ENCODE measurements at places on chromosomes 2 and 18.

DNA sequence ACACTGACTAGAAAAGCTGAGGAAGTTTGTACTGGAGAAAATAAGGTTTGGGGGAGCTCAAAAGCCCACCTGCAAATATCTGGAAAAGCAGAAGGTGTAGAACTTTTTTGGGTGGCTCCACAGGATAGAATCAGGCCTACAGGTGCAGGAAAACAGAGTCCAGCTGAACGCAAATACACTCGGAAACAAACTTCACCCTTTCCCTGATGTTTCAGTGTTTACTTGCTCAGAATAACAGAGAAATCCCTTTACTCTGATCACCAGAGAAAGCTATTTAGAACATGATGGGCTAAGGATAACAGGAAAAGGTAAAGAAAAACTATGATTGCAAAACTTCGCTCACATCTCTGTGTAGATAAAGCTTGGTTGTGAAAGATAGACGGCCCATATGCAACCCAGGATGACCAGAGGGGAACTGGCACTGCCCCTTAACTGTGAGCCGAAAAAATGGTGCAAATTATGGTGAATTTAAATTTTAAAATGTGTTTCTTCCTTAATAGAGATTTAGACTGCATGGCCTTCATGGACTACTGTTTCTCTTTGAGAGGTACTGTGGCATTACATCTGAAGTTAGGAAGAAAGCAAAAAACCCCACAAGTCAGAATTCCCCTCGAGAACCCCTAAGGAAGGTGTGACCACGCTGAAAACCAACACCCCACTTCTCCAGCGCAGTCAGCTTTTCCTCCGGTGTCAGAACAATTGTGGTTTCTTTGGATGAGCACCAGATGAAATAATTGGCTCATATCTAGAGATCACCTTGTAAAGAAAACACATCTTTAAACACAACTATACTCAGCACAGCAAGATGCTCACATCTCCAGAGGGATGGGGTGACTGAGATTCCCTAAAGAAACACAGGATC is 84.5 kb upstream of the TMEM247 start:
- no peak for DNase-seq

DNA sequence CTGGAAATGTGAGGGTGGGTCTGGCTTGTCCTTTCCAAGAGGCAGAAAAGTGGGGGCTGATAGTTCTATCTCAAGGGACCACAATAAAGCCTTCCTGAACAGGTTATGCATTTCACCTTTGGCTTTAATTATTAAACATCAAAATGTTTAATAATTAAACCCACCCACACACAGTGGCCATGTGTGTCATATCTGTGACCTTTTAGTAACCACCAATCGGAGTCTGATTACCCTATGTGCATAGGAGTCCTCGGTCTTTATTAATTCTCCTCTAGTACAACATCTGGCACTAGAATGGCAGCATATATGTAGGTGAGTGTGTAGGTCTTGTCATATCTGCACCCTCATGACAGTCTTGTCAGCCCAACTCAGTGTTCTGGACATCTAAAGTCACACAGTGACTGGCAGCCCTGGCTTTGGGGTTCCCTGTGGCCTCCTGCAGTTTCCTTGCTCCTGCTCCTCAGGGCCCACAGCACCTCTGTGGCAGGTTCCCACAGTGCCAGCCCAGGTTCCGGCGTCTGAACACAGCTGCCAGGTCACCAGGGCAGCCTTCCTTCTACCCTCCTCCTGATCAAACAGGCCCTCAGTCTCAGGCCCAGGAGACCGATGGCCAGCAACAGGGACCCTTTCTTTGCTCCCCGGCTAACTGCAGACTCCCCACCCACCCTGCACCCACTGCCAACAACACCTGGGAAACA is 100.9 kb downstream of the MTCL1 start:
- no peak for DNase-seq

DNA sequence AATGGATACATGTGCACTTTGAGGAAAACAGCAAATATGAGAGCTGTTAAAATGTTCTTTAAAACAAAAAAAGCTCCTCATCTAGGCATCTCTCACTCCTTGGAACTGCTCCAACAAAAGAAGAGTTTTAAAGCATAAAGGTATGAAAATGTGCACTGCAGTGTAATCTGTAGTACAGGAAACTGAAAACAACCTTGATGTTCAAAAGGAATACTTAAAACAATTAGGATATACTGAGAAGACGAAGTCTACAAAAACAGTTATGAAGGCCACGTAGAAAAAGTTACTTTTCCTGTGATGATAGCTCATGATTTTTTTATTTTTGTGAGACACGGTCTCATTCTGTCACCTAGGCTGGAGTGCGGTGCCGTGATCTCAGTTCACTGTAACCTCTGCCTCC is 2.1 kb upstream of the GPR75 start:
- DNase-seq, result no peak

GRCh38 chr2:16971722-16972234 is 306.1 kb upstream of the CYRIA start:
- no peak for DNase-seq

DNA sequence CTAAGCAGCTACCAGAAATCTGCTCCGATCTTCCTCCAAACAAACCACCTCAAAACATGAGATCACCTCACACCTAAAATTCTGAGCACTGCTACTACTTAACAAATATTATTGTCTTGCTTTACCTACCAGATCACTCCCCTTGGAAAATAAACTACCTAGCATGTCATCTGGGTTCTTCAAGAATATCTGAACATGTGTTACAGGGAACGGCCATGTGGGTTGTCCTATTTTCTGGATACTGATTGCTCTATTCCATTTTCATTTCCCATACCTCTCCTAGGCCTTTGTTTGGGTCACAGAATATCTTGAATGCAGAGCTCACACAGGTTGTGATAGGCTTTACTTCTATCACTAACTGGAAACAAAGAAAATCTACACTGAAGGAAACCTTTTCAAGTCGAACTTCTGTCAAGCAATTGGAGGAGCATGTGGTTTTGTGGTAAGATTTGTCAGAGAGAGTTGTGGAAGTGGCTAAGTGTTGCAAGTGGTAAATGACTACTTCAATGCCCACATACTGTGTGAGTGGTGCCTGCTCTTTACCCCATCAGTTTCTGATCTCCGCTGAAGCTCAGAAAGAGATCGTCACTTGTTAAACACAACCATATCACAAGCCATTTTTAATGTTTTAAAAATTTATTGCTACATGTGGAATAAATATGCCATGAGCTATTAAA is 739.1 kb upstream of the ZEB2 start:
- no peak for DNase-seq

DNA sequence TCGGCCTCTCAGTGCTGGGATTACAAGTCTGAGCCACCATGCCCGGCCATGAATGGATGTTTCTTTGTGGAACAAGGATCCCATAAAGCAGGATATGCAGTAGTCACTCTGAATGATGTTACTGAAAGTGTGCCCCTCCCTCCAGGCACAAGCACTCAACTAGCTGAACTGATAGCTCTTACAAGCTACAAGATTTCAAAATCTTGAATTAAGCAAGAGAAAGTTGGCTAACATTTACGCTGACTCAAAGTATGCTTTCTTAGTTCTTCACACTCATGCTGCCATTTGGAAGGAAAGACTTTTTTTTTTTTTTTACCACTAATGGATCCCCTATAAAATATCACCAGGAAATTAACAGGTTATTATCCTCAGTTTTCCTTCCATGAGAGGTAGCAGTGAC is 549.0 kb upstream of the PKDCC start:
- no peak for DNase-seq
